ENCODE measurements at places on chromosomes 2 and 18.
A peak's percentile ranks its signal among the peaks of the same experiment; 100 is the strongest.

DNA sequence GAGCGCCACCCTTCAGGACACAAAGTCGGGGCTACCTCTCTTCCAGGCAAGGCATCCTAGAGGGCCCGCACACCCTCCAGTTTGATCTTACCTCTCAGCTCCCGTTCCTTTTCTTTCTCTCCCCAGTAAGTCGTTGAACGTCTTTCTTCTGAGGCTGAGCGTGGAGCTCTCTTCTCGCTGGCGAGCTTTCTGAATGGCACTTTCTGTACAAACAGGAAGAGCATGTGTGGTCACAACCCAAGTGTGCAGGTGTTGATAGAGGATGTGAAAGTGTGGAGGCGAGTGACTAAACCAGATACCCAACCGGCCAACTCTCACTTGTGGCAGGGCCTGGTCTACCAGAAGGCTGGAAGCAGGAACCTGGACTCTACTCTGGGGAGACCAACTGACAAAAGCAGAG, at the start of gene AFF3:
AFF3 (minus strand) TSS at position 198 of the 400 bp plus-strand sequence. CDS start 38,136 bp downstream, outside the sequence.
- no peak for DNase-seq

GRCh38 chr2:178194600-178195389, 483 bp downstream of the OSBPL6 start:
- peak; percentile 27 for DNase-seq

DNA sequence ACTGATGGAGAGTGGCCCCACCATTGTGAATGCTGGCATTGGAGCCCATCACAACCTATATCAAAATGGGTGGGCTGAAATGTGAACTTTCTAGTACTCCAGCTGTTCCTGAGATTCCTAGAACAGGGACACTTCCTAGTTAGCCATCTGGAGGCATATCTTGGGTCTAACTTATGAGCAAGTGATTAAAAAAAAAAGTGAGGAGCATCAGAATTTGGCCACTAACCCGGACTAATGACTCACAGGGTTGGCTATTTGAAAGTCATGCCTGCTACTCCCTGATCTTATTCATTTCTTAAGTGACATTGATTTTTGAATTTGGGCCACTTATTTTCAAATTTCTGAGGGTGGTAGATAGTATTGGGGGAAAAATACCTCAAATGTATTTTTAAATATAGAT, 216.6 kb downstream of the HRH4 start:
- no peak for DNase-seq

DNA sequence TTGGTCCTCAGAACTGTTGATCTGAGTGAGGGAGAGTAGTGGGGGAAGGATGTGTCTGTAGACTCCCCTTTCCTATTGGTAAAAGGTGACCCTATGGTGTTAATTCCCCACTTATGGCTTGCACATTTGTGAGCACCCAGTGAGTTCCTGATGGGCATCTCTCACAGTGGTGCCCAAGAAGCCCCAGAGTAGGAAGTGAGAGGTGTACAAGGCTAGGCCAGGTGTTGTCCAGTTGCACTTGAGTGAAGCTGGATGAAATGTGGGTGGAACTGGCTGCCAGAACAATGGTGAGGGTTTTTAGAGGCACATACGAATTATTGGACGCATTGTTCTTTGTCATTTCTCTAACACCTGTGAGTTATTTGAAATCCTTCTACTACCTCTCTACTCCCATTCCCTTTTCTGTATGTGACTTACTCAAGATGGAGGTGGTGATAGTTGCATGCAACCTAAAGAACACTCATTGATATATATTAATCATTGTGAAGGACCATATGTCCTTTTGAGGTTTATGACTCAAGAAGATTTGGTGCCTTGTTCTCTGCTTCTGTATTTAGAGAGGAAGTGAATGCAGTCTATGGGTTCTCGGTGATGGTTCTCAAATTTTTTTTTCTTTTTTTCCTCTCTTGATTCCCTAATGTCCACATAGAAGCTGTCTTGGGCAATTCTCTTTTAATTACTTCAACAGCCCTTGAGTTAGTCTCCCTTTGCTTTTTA, 162.7 kb downstream of the FSHR start:
- DNase-seq, result no peak

GRCh38 chr2:9799011-9799596, 44.2 kb upstream of the TAF1B start:
- no peak for DNase-seq

DNA sequence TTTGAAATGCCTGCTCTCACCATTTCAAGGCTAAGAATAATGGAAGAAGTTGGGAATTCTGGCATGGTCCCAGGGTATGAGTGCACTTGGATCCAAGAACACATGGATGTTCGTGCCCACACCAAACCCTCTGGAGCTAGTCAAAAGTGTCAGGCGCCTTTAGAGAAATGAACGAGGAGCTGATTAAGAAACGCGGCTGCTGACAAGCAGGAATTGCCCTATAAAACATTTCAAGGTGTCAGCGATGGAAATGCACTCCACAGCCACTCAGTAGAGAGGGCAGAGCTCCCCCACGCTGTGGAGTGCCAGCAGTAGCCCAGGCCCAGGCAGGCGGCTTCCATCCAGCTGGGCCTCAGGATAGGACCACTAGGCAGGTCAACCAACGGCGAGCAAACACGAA, 213.7 kb downstream of the TTC32 start:
- no peak for DNase-seq

- no peak for DNase-seq
Observed at GRCh38 chr2:179429060-179429471, 164.4 kb upstream of the SESTD1 start.

- no peak for DNase-seq
Observed at GRCh38 chr2:186459009-186459408, 27.1 kb upstream of the ZC3H15 start.

DNA sequence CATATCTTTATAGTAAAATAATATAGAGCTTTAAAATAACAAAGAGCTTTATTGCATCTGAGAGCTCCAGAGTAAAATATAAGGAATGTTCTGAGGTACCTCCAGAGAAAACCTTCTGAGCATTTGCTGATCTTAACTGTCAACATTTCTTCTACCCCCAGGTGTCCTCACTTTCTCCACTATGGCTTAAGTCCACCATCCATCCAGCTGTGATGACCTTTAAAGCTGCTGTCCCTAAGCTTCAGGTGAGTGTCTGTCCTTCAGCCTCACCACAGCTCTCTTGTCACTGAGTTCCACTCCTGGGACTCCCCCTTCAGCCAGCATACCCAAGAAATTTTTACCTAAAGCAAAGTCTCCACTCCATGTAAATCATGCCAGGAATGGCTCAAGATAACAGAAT, 137.9 kb downstream of the MYO5B start:
- DNase-seq, result no peak

DNA sequence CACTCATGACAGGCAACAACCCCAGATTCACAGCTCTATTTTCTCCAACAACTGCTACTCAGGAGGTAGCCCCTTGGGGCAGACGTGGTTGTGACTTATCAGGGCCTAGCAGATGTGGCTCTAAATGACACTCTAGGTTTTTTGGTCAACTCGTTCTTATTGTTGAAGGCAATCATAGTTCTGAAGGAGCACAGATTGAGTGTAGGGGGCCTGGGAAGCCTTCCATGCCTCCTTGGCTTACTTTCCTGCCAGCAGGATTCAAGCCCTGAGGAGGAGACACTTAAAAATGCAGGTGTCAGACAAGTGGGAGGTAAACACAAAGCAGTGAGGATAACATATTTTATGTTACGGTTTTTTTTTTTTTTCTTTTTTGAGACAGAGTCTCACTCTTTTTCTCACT, 23.5 kb upstream of the SUCLG1 start:
- DNase-seq, result no peak

DNA sequence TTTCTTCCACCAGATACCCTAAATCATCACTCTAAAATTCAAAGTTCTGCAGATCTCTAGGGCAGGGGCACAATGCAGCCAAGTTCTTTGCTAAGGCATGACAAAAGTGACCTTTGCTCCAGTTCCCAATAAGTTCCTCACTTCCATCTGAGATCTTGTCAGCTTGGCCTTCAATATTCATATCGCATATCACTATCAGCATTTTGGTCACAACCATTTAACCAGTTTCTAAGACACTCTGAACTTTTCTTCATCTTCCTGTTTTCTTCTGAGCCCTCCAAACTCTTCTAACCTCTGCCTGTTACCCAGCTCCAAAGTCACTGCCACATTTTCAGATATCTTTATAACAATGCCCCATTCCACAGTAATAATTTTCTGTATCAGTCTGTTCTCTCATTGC, 452.6 kb upstream of the TRIB2 start:
- no peak for DNase-seq

GRCh38 chr2:45497355-45497754, 113.7 kb downstream of the SRBD1 start:
- no peak for DNase-seq

- no peak for DNase-seq
Observed at GRCh38 chr2:241273210-241274020, 42.1 kb downstream of the HDLBP start.

GRCh38 chr18:46352520-46353250, 248.5 kb downstream of the HAUS1 start:
- DNase-seq, result no peak

DNA sequence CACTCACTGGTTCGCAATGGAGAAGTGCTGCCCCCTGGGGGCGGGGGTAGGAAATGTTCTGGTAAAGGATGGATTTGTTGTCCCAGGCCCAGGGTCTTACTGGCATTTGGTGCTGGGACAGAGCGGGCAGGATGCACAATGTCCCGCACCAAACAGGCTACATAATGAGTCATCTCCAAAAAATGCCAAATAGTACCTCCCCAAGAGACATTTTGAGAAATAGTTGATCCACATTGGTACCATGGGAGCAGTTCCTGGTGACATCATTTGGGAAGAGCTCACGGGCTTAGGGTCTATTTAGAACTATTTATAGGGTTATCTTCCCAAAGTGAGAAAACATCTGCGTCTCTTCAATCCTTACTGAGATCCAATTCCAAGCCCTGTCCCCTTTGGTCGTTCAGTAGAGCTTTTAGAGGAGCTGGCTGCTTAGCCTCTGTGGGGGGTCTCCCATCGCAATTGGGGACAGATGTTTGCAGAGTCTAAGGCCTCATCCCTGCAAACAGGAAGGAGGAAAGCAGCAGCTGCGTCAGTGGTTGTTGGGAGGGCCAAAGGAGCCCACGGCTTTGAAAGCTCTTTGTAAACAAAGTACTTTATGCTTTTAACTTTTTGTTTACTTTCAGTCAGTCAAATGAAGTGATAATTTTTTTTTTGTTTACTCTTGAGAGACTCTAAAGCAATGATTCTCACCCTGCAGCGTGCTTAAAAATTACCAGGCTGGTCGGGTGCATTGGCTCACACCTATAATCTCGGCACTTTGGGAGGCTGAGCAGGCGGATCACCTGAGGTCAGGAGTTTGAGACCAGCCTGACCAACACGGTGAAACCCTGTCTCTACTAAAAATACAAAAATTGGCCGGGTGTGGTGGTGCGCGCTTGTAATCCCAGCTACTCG, 49.3 kb downstream of the GREB1 start:
- peak; percentile 16 for DNase-seq

GRCh38 chr18:11752116-11752911, 63.2 kb downstream of the GNAL start:
- peak; percentile 69 for DNase-seq

- no peak for DNase-seq
Observed at GRCh38 chr2:25615920-25616319, 57.5 kb downstream of the DTNB start.

DNA sequence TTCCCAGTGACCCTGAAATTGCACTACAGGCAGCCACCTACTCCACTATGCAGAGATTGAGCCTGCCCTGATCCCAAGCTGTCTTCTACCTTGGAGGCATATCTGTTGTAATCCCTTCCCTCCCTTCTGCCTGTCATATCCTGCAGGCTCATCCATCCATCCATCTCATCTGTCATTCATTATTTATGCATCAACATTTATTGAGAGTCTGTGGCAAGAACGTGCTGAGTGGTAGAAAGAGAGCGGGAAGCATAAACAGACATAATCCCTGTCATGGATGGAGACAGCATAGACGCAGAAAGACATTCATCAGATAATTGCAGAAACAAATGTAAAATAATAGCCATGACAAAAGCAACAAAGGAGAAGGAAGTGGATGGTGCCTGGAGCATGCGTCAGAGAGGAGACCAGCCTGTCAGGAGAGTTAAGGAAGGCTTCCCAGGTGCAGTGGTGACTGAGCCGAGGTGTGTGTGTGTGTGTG, 110.7 kb upstream of the STPG4 start:
- DNase-seq, result no peak

DNA sequence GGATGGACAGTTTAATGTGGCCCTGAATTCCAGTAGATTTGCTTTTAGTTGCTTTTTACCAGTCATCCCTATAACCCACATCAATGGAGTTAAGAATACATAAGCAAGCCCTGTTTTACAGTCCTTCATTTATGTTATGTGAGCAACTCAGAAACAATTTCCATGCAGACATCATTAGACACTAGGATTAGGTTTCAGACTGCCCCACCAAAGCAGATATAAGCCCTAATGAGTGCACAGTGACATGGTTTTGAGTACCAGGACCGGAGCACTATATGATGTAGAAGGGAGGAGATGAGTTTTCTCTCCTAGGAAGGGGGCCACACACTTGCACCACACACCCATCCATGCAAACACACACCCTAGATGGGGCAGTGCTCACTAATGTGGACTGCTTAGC, 15.5 kb downstream of the KCNS3 start:
- DNase-seq, result no peak

DNA sequence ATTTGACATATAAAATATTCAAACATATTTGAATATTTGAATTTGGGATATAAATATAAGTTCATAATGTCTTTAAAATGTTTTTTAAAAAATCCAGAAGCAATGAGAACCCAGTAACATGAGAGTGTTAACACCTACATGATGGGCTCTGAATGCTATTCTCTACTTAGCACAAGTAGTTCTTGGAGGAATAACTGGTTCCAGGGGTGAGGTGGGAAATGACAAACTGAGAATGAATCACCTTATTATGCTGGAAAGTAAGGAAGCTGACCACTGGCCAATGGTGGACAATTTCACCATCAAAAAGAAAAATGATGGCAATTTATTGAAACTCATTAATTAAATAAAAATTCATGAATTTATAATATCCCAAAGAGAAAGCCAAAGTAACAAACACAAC, 79.6 kb upstream of the NABP1 start:
- no peak for DNase-seq

DNA sequence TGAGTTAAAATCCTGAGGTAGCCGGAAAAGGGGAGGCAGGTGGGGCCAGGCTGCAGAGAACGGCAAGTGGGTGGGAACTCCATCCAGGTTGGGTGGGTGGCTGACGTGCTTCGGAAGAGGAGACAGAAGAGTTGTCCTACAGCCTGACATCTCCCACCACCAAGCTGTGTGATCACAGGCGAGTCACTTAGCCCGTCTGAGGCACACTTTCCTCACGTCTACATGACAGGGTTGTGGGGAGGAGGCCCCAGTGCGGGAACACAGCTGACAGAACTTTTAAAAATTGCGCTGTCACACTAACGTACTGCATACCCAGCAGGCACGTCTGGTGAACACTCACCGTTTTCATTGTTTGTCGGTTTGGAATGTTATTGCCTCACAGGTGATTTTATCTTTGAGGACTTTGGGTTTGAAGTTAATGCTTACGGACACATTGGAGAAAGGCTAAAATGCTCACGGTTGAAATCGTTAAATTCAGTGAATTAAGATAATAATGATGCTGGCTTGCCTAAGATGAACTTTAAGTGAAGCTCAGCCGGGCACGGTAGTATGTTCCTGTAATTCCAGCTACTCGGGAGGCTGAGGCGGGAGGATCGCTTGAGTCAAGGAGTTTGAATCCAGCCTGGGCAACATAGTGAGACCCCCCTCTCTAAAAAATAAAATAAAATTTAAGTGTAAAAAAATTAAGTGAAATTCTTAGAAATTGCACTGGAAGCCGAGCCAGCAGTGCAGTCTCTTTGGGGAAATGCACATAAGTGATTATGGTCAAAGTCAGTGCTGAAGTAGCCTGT, 8.9 kb downstream of the EMILIN2 start:
- DNase-seq, result no peak
